ENCODE measurements at places on chromosomes 2 and 18.

GRCh38 chr18:21513292-21513691 lies 87.2 kb downstream of the ESCO1 start:
- no peak for DNase-seq

DNA sequence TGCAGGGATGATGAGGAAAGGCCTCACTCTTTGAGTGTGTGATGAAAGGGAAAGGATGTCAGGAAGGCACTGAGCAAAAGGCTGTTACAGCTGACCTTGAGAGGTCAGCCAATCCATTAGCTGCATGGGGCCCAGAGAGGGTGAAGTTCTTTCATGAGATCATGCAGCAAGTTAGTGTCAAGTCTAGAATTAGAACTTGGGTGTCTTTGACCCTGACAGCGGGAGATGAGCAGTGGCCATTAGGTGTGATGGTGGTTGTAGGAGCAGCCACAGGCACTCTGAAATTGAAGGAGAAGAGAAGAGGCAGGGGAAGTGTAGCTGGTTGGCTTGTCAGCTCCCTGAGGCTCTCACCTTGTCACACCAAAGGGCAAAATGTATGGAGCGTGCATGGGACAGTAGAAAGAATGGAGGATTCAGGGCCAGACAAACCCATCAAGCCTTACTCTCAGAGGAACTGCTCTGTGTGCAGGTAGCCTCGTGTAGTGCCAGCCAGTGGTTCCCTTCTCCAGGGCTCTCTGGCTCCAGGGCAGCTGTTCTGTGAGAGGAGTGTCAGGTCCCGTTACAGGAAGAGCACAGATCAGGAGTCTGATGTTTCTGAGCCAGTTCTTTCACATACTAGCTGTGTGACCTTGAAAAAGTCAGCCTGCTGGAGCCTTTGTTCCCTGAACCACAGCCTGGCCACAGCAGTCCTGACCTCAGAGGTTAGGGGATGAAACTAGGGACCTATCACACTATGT lies 35.9 kb downstream of the MAP4K4 start:
- no peak for DNase-seq

DNA sequence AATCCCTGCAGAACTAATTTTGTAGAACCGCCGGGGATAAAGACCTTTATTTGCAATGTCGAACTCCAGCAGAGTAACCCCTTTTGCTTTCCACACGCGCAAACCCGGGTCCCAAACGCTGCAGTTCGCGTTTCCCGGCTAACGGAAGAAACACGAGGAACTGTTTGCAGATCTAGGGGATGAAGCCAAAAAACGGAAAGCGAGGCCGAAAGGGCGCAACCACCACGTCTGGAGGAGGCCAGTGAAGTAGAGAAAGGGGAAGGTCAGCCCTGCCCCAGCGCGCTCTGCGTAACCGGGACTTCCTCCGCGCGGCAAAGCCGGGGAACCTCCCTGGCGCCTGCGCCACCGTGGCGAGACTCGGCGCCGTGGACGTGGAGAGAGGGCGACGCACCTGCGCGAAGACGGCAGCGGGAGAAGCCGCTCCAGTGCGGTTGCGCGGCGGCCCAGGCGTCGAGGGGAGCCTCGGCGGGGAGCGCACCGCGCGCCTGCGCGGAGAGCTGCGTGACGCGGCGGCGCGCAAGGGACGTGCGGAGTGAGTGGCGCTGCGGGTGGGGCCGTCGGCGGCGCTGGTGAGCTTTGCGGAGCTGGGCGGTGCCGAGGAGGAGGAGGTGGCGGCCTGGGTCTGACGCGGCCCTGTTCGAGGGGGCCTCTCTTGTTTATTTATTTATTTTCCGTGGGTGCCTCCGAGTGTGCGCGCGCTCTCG lies at the start of gene PPP1CB:
Gene PPP1CB (plus strand): TSS at position 579 of the 704 bp plus-strand sequence. CDS start 295 bp downstream, outside the sequence.
- peak; percentile 95 for DNase-seq

DNA sequence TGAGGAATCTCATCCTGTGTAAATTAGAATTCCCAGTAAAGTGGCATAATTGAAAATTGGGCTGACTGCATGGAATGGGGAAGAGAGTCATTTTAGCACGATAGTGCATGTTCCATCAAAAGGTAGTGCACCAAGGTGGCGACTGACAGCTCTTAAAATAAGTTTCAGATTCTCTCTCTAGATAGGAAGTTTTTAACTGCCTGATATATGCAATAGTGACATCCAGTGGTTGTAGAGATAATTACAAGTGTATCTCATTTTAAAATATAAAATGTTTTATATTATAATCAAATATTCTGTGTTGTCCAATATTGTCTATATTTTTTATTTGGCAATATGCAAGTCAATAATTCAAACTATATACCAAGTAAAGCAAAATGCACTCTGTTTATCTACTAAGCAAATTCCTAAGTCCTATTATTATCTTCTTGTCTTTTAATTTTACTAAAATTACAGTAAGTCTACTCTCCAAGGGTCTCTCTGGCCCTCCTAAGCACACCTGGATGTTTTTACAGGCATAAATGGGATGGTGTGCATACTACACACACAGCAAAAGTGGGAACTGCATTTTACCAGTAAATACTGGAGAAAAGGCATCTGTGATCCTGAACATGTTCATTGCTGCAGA lies 397.7 kb upstream of the HNRNPA3 start:
- no peak for DNase-seq

DNA sequence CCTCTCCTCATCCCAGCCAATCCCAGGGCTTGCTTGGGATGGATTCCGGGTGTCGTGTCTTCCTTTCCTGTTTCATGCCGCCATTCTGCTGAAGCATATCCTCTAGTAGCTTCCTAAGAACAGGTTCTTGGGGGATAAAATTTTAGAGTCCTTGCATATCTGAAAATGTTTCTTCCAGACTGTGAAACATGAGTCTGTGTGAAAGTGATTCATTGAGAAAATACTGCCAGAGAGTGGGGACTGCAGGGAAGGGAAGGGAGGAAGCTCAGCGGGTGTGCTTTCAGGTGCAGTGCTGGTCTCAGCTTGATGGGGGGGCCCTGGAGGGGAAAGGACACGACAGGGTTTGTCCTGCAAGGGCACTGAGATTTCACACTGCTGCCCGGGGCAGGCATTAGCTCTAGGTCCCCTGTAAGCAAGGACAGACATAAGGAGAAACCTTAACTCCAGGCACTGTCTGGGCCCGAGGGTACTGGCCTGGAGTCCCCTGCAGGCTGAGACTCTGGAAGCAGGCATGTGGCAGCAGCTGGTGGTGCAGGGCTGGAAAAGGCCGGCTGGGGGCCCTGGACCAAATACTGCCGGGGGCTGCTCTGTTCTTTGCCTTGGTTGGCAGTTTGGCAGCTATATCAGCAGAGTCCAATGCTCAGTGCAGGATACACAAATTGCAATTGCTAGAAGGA lies 97.6 kb upstream of the HS6ST1 start:
- DNase-seq = no peak

GRCh38 chr2:71494523-71495155 lies 41.3 kb downstream of the DYSF start:
- no peak for DNase-seq

GRCh38 chr2:36536776-36537175 lies 61.2 kb downstream of the FEZ2 start:
- DNase-seq = no peak

GRCh38 chr2:110097506-110098220 lies 18.0 kb downstream of the MALL start:
- DNase-seq = no peak

DNA sequence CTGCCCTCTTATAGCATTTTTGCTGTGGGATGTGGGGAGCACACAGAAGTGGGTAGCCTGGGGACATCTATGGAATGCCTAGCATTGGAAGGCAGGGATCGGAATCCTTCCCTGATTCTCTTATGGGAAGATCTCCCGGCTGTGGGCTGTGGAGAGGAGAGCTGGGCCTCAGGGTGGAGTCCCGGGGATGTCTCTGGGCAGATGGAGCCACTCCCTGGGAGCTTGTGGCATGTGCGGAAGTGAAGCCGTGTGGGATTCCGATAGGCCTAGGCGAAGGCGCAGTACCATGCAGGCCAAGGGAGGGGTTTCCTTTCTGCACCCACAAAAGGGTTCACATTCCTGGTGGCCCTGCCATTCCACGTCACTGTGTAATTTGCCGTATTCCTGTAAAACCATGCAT lies 87.9 kb downstream of the GLI2 start:
- DNase-seq = no peak

DNA sequence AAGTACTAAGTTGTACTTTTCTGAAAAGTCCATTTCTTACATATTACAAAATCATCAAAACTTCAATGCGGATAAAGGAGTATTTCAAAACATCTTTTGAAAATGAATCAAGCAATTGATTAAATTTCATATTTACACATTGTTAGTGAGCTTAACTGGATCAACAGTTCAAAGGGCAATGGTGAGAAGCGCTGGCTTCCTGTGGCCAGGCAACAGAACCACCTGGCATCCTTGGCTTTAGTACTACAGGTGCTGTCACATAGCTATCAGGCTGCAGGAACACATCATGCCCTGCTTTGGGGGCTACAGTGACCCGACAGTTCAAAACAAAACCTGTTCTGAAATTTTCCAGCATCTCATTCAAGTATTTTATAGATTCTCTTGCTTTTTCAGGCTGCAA lies 59.2 kb downstream of the SMAD2 start:
- DNase-seq = no peak

GRCh38 chr2:135945526-135945925 lies 39.9 kb downstream of the DARS1 start:
- no peak for DNase-seq

DNA sequence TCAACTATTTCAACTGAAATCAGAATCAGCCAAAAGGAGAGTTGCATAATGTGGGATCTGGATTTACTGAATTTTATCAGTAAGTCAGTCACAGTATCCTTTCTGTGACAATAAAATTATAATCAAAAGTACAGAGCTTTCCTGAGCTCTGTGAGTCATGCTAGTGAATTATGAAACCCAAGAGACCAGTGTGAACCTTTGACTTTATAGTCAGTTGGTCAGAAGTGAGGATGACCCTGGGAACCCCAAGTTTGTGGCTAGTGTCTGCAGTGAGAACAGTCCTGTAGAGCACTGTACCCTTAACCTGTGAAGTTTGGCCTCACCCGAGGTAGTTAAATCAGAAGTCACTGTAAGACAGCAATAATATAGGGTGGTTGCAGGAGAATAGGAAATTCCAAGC lies 381.7 kb downstream of the CDH19 start:
- no peak for DNase-seq

DNA sequence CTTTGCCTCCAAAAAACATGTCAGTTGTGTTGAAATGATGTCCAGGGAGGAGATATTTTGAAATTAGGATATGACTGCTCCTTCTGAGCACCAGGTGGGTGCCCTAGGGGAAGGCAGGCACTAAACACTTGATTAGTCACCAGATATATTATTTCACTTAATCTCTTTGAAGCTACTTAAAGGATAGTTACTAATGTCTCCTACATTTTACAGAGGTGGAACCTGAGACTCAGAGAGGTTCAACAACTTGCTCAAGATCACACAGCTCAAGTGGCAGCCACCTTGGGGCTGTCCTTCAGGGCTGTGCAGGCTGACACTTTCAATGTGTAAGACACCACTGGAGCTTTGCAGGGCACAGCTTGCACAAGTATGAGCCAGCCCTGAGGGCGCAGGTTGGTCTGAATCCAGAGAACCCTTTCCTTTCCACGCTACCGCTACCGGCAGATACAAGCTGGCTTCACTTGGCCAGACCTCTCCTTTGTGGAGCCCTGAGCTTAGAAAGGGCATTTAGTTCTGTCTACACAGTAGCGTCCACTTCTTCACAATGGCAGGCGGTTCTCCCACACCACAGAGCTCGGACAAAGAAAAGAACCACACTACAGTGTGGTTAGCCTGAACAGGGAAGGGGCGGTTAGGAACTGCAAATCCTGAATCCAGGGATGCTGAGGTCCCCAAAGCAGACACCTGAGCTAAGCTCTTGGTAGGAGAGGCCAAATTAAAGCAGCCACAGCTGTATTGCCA lies 16.4 kb downstream of the ALPK2 start:
- DNase-seq = no peak

- no peak for DNase-seq
Observed at GRCh38 chr2:177602611-177603164, 210.1 kb downstream of the AGPS start.

DNA sequence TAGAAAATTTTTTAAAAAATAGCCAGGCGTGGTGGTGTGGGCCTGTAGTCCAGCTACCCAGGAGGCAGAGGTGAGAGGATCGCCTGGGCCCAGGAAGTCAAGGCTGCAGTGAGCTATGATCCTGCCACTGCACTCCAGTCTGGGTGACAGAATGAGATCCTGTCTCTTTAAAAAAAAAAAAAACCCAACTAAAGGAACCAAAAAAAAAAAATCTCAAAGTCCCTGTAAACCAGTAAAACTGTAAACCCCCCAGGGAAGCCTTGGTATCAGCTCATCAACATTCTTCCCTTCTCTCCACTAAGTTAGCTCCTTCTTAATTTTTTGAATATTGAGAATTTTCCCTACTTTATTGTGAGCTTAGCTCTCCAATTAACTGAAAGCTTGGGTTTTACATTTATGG lies 8.4 kb upstream of the MCFD2 start:
- no peak for DNase-seq

DNA sequence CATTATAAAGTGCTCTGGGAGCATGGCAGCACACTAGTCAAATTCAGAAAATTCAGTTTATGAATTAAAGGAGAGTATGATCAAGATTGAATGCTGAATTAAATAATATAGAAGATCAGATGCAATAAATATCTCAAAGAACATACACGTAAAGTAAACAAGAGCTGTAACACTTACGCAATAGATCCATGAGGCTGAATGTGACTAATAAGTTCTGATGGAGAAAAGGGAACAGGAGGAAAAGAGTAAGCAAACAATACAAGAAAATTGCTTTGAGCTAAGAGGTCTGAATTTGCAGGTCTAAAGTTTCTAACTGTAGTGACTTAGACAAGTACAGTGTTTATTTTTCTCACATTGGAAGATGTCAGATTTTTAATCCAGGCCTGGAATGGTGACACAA lies 646.7 kb upstream of the ZNF804A start:
- no peak for DNase-seq

DNA sequence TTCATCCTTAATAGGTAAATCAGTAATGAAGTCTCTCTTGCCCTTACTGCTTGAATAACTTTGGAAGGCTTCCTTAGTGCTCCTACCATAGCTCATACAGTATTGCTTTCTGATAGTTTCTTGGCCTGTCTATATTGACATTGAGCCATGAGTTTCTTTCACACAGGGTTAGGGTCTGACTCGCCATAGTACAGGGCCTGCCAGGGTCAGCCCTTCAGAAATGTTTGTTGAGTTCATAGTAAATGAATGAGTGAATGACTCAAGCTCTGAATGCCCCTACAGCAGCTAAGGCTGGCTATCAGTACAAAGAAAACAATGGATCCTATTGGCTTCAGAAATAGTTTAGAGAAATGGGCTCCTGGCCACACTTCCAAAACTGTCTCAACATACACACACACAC lies 65.0 kb upstream of the LRATD1 start:
- DNase-seq = no peak

DNA sequence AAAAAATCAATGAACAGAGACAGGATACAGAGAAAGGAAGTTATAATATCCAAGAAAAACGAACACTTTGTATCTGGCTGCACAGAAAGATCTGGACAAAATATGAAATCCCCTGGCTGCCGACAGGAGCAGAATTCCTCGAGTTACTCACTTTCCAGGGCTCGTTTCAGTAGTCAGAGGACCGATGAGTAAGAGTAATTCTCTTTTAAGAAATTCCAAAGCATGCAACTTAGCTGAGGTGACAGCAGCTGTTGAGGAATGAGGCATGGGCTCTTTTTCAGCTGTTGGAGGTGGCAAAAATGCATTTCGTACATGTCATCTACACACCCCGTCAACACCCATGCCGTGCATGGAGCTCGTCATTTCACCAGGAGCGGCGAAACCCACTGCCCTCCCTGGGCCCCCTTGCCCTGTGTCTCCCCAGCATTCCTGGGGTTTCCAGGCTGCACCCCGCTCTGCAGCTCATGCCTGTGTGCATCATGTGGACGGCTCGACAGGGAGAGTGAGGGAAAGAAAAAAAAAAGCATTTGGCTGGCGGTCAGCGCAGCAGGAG lies 210.8 kb upstream of the SMIM21 start:
- DNase-seq = no peak

GRCh38 chr18:75116165-75116564 lies 92.8 kb downstream of the PTGR3 start:
- no peak for DNase-seq
